ENCODE measurements at places on chromosomes 12 and 14.

- DNase-seq, result no peak
These were observed 248.1 kb downstream of the DPY19L2 start for GRCh38 chr12:63420206-63420644.

DNA sequence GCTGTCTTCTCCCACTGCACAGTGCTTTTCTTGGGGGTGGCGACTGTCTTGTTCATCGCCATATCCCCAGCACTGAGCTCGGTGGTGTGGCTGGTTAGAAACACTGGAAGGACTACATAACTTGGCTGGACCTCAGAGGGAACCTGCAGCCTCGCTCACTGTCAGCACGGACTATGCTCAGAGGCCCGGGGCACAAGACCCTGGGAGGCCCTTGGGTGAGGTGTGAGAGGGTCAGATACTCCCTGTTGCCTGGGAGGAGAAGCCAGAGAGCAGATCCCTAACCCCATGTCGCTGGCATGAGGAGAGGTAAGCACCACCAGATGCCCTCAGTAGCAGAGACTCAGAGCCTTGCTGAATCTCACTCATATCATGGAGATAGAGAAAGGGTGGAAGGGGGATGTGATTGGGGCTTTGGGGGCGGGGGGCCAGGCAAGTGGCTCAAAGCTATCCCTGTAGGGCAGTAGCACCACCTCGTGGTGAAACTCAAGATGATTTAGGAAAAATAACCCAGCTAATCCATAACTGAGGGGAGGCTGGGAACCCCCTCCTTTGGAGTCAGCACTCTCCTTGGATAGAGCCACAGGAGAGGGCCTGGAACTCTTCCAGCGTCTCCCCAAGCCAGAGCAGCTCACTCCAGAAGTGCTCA, 18.7 kb upstream of the HDAC7 start:
- DNase-seq, result no peak

DNA sequence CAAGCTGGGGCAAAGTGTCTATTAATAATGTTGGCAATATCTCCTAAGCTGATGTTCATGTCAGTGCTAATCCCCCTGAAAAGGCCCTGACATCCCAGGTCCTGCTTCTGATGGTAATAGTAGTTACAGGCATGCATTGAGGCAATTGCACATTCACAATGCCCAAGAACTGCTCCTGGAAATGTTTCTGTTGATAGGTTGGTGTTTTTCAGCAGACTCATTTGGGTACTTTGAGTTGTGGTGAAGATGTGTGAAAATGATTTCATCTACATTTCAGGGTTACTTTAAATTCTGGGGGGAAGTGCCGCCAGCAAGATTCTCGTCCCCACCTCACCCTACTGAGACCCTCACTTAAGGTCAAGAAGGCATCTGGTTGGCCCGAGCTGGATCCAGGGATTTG, 92.9 kb downstream of the BBS10 start:
- DNase-seq, result no peak

- DNase-seq, result no peak
These were observed 53.5 kb downstream of the ANO6 start for GRCh38 chr12:45269412-45269751.
